Fibroblast of lung (primary cell): ENCODE measurements at places on chromosomes 2 and 18. TPM values are rescaled to one million over a fixed set of nuclear protein-coding genes. Genes with fewer than 3 reads are reported as not detected.

DNA sequence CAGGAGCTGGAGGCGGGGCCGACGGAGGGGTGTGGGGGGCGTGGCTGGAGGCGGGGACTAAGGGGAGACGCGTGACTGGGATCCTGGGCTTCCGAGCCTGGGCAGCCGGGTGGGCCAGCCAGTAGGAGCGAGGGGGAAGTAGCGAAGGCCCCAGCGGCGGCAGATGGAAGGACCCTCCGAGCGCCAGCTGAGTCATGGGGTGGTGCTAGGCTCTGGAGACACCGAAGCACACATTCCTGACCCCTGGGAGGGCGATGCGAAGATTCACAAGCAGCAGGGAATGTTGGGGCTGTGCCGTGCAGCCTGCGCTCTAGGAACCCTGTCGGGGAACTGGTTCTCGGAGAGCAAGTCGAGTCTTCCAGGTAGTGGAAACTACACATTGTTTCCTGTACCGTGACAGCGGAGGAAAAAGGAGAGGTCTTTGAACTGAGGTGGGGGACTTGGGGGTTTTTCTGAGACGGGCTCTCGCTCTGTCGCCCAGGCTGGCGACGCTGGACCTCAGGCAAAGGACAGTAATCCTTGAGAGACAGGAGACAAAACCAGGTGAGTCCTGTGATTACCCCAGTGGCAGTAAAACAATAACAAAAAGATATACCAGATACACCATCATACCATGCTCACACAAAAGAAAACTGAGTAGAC, 650 bp upstream of the AFG3L2 start:
- no peak for DNase-seq

Gene SLC16A14
- total RNA-seq: 1.5 and 5.6 TPM in 2 replicates

Gene ZSCAN30
- total RNA-seq: 13.4 and 29.2 TPM in 2 replicates

Gene SLC35F5
- total RNA-seq: 175 and 245 TPM in 2 replicates

Gene PIEZO2
- 6.6 and 32.9 TPM in 2 replicates for total RNA-seq

Gene RSAD2
- total RNA-seq: 0.77 and 1.7 TPM in 2 replicates

Gene GKN1
- total RNA-seq: not detected in 2 replicates

GRCh38 chr2:47907039-47907781, 912 bp upstream of the FBXO11 start:
- no peak for DNase-seq

DNA sequence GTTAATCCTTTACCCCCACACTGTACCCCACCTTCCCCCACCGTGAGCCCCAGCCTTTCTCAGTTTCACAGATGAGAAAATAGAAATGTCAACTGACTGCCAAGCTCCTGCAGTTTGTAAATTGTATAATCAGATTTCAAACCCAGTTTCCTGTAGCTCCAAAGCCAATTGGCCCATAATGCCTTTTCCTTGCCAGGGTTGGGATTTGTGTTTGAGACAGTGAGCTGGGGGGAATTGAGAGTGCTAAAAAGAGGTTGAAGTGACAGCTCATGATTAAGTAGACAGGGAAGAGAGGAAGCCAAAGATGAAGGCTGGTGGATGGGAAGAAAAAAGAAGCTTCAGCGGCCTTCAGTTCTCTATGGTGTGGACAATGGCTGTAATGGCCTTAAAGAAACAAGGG, 10.7 kb downstream of the OSBPL6 start:
- peak; percentile 21 for DNase-seq

GRCh38 chr18:37368110-37368954, 197.3 kb downstream of the CELF4 start:
- DNase-seq: no peak

Gene CNTNAP5
- not detected in 2 replicates for total RNA-seq

Gene IL18R1
- 0.50 and 5.4 TPM in 2 replicates for total RNA-seq

GRCh38 chr2:127106457-127106990, 430 bp downstream of the BIN1 start:
- DNase-seq: no peak

DNA sequence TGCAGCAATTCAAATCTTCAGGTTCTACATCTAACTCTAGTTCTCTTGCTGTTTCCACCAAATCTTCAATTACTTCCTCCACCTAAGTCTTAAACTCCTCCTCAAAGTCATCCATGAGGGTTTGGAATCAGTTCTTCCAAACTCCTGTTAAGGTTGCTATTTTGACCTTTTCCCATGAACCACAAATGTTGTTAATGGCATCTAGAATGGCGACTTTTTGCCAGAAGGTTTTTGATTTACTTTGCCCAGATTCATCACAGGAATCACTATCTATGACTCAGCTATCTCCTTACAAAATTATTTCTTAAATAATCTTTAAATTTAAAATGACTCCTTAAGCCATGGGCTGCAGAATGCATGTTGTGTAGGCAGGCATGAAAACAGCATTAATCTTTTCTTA, 368.9 kb upstream of the TNP1 start:
- DNase-seq: peak; percentile 45

Gene UNC80
- under 0.01 TPM in 2 replicates for total RNA-seq

GRCh38 chr2:75655861-75656260, 9.3 kb downstream of the MRPL19 start:
- peak; percentile 19 for DNase-seq

GRCh38 chr2:176334729-176335128, 65.5 kb downstream of the MTX2 start:
- DNase-seq: no peak

Gene E2F6
- total RNA-seq: 10.2 and 11.0 TPM in 2 replicates

Gene RESP18
- not detected in 2 replicates for total RNA-seq

Gene FLACC1
- total RNA-seq: 1.0 and 1.3 TPM in 2 replicates

- peak; percentile 32 for DNase-seq
Measured at GRCh38 chr2:160174322-160174721, 25.8 kb downstream of the ITGB6 start.

DNA sequence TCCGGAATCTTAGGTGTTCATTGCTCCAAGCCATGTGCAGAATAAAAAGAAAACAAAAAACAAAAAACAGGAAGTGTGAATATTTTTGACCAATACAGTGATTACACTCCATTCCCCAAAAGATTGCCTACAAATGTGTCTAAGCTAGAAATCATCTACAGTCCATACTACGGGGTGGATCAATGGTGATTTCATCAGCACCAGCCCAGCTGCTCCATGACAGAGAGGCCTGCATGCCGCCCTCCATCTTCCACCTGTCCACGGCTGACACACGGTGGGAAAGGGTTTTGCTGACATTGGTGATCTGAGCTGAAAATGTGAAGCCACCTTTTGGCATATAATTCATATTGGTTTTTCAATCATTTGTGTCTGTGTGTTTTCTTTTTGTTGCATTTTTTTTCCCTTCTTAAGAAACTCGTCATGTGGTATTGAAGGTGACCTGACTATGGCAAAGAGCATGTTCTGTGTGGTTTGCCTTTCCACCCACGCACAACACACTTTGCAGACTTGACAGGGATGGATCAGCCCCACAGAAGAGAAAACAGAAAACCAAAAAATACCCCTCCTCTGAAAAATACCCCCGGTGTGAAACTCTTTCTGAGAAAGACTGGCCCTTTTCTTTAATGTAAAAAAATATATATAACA, 533.1 kb downstream of the RNF144A start:
- DNase-seq: no peak

GRCh38 chr2:166341426-166341825, 34.3 kb downstream of the SCN9A start:
- peak; percentile 43 for DNase-seq

- peak; percentile 73 for DNase-seq
Measured at GRCh38 chr18:39751161-39751560, 2185.6 kb upstream of the CELF4 start.

Gene TDRD15
- total RNA-seq: not detected in 2 replicates

GRCh38 chr2:105400138-105400540, 1.3 kb upstream of the FHL2 start:
- no peak for DNase-seq

DNA sequence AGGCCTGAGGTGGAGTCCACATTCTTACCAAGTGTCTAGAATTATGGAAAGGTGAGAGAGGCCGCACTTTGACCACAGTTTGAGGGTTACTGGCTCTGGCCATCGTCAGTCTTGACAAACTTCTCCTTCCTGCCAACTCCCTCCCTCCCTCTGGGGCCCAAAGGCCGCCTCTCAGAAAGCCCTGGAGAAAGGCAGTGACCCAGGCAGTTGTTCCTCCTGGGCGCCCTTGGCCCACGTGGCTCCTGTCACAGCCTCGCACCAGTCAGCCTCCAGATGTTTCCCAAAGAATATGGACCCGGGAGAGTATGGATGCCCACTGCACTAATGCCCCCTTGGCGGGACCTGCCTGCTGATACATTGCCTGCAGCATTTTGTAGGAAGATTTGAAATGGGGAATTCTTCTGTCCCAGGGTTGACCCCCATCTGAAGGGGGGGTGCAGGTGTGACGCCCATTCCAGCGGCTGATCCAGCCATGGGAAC, 61.7 kb downstream of the ASB1 start:
- no peak for DNase-seq

GRCh38 chr2:49342156-49342555, 187.8 kb upstream of the FSHR start:
- no peak for DNase-seq

- DNase-seq: no peak
Measured at GRCh38 chr2:204966245-204966644, 421.0 kb downstream of the PARD3B start.

Gene DES
- 34.7 and 69.3 TPM in 2 replicates for total RNA-seq

- peak; percentile 12 for DNase-seq
Measured at GRCh38 chr2:222862909-222863544, 2.2 kb downstream of the ACSL3 start.

Gene SCN7A
- 7.8 and 23.6 TPM in 2 replicates for total RNA-seq

DNA sequence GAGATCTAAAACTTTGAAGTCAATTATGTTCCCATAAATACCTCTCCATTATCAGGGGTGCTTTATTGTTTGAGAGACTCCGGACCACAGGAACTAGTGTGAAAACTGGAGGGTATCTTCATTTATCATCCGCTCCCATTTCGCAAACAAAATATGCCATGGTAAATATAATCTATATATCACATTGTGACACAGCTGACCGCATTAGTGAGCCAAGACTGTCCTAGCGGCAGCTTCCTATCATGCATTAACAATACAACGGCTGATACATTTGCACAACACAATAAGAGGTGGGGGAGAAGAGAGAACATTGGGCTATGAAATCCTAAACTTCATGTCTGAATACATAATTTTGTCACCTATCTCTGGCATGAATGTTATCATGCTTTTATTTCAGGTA, 29.5 kb downstream of the BCL11A start:
- no peak for DNase-seq

DNA sequence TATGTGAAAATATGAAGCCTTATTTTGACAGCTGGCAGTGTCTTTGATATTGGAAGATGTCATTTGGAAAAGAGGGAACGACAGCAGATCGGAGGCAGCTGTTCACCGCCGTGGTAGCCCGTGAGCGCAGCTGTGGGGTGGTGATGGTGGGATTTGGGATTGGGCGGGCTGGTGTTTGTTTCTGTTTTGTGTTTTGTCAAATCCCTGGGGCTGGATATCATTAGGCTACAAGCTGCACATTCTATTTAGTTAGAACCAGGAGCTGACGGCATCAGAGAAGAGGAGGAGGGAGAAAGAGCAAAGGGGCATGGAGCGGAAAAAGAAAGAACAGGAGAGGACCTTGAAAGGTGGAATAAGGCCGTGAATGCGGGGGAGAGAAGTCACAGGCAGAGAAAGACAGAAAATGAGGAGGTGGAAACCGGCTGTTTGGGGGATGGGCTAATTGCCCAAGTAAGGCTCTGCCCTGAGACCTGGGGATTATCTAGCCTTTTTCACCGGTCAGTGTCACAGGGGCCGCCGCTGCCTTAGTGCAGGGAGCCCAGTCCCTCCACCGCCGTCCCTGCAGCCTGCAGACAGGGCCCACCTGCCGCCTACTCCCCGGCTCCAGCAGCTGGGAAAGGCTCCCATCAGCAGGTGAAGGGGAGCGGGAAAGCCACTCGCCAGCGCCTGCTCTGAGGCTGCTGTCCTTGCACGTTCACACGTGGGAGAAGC, 88.0 kb downstream of the ZCCHC2 start:
- DNase-seq: peak; percentile 10

DNA sequence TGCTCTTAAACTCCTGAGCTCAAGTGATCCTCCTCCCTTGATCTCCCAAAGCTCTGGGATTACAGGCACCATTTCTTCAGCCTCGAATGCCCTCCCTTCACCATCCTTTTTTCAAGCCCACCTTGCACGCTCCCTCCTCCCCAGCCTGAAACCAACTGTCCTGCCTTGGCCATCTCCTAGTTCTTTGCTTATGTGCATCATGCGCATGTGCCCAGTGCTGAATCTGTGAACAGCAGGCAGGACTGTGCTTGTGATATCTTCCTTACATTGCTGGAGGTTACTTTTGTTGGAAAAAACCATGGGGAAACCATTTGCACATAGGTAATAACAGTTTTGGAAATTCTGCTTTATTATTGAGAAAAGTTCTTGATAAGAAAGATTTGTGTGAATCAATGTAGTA, 30.2 kb upstream of the CETN1 start:
- DNase-seq: no peak

Gene CABYR
- 5.6 and 14.0 TPM in 2 replicates for total RNA-seq

Gene SLC19A3
- 0.17 and 1.0 TPM in 2 replicates for total RNA-seq

Gene AAK1
- 21.1 and 45.7 TPM in 2 replicates for total RNA-seq

DNA sequence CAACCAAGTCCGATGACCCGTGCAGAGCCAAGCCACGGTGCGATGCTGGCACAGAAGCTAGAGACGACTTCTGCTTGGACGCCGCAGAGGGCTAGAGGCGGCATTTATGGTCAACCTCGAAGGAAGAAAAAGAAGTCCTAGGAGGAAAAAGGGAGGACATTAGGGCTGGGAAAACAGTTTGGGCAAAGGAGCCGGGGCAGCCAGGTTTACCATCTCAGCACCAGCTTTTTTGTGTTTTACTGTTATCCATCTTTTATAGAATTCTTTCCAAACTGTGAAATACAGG, 643 bp upstream of the DTNB start:
- peak; percentile 10 for DNase-seq

DNA sequence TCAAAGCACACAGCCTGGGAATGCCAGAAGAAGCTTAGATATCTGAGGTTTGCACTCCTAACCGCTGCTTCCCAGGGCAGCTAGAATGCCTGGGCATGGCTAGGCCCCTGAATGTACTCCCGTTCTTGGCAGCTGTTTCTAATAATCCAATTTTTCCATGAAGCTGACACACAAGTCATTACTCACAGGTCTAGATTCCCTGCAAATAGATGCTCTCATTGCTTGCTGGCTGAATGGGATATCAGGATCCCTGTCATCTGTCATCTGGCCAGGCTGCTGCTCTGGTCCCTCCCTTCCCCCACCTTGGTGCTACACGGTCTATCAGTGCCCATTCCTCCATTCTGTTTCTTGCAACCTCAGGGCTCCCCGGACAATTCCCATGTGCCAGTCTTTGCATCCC, 40.7 kb upstream of the TEX51 start:
- no peak for DNase-seq

Gene TET3
- 2.6 and 3.1 TPM in 2 replicates for total RNA-seq

Gene NR4A2
- 0.17 and 0.26 TPM in 2 replicates for total RNA-seq
